ENCODE measurements at places on chromosomes 2 and 18. TPM values are rescaled to one million over a fixed set of nuclear protein-coding genes. Genes with fewer than 3 reads are reported as not detected.

Gene CTAGE1
- total RNA-seq, result not detected

DNA sequence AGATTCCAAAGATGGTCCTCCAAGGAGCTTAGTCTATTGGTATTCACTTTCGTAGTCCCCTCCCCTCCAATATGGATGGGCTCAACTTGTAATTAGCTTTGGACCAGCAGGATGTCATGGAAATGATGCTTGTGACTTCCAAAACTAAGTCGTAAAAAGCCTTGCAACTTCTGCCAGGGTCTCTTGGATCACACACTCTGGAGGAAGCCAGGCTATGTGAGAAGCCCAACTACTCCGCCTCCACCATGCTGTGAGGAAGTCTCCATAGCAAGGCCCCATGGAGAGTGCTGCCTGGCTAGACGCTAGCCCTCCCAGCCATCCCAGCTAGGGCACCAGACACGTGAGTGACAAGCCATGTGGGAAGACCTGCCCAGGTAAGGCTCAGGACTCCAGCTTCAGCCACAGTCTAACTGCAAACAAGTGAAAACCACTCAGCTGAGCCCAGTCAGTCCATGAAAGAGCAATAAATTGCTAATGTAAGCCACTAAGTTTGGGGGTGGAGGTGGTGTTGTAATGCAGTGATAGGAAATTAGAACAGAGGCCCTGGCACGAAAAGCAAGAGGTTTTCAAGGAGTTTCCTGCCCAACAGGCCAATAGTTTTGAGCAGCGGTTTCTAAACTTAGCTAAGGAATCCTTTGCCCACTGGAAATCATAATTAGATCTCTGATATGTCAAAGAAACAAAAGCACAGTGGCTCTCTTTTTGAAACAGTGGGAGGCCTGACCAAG, 77.5 kb upstream of the GLI2 start:
- DNase-seq, result no peak

Gene LOXHD1
- total RNA-seq, result not detected

Gene IL36A
- total RNA-seq, result not detected

DNA sequence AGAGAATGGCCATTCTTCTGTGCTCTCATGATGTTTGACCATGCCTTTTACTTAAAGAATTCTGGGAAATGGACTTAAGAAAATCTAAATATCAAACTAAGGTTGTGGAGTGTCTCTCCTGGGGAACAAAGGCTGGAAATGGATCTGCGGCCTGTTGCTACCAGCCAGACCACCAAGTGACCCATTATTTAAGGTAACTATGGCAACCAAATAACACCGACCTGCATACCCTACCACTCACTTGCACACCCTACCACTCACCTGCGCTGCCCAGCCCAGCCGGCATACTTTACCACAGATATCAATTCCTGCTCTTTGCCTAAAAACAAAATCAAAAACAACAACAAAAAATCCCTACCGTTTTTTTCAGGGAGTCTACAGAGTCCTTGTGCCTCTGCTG, 203.2 kb downstream of the NBAS start:
- DNase-seq, result no peak

Gene ITPRIPL1
- total RNA-seq, result not detected

DNA sequence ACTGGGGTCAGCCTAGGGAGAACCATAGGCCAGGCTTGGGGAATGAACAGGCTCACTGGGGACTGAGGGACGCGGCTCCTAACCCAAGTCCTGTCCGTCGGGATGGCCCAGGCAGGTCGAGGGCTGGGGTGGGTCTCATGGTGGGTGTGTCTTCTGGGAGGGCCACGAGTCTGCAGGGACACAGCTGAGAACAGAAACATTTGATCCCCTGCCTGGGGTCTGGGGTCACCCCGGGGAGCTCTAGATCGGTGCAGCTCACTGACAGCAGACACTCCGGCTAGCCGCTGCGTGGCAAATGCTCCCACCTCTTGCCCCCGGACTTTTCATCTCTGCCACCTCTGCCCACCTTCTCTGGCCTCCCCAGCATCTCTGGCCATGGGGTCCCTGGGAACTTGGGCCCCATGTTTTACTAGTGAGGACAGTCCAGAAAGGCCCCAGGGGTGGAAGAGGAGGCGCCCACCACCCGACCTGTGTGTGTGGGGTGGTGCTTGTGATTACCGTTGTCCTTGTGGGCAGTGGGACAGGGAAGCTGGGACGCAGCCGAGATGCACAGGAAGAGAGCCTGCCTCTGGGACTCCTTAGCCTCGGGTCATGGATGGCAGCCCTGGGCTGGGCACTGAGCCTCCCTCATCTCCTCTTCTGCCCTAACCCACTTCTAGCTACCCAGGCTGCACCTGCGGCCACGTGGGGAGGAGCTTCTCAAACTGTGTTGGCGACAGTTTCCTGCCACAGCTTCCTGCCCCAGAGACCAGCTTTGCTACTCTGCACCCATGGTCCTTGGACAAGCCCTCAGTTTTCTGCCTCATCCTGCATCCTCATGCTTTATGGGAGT, 4.9 kb downstream of the ZAP70 start:
- no peak for DNase-seq

Gene SOWAHC
- total RNA-seq, result 26.9 TPM

GRCh38 chr2:60699617-60700016, 56.5 kb upstream of the PAPOLG start:
- no peak for DNase-seq

DNA sequence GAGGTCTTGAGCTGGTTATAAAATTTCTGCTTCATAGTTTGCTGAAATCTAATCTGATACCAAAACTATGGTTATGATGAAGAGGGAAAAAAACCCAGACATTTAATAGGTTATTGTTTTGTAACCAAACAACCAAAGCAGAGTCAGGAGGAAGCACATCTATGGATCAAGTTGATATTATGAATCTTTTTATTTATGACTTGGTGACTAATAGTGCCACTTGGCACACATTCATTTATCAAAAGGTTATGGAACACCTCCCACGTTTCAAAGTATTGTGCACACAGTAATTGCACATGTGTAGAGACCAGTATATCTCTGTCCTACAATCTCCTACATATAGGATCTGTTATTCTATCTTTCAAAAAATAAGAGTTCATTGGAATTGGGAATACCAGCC, 93.0 kb downstream of the DPP4 start:
- no peak for DNase-seq

GRCh38 chr2:98140210-98140609, 53.2 kb downstream of the VWA3B start:
- DNase-seq, result no peak

GRCh38 chr18:52588931-52589330, 248.9 kb downstream of the DCC start:
- DNase-seq, result no peak

DNA sequence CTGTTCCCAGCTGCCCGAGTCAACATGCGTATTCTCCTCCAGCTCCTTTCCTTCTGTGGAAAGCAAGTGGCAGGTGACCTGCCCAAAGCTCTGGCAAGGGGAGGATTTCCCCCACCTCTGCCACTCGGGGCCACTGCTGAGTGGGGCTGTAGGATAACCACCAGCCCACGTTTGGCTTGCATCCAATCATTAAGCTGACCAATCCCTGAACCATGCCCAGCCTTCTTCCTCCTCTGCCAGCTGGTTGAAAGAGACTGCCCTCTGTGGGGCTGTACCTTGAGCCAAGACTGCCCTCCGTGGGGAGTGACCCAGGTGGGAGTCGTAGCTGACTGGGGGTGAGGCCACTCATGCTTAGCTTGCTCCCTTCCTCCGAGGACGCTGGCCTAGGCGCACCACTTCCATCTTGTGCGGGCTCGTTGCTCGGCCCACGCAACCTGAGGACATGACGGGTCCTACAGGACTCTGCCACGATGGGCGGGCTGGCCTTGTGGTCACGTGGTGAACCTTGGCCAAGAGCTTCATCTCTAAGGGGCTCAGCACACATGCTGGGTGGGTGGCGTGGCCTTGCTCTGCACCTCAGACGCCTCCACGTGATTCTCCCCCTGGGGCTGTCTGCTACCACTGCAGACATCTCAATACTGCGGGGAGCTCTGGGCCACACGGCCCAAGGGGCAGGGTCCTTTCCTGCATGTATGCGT, 112.1 kb downstream of the NDUFA10 start:
- no peak for DNase-seq

DNA sequence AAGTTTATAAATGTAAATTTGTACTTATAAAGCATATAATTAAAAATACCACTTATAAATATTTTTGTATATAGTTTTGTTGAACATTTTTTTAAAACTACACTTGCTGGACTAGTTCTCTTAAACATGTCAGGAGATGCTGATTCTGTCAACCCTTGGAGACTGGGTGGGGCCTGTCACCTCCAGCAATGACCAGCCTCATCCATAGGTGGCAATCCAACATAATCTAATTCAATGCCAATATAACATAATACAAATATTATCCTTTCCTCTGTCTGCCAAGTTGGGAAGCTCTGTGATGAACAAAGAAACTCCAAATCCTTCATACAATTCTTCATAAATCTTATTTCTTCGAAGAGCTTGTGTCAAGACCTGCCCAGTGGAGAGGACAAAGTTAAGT, 140.4 kb downstream of the RBMS1 start:
- no peak for DNase-seq

Gene AMER3
- total RNA-seq, result not detected

- DNase-seq, result no peak
Measured at GRCh38 chr2:58812771-58813344, 571.7 kb upstream of the FANCL start.

GRCh38 chr2:207513551-207514257, 16.1 kb upstream of the CREB1 start:
- DNase-seq, result no peak

DNA sequence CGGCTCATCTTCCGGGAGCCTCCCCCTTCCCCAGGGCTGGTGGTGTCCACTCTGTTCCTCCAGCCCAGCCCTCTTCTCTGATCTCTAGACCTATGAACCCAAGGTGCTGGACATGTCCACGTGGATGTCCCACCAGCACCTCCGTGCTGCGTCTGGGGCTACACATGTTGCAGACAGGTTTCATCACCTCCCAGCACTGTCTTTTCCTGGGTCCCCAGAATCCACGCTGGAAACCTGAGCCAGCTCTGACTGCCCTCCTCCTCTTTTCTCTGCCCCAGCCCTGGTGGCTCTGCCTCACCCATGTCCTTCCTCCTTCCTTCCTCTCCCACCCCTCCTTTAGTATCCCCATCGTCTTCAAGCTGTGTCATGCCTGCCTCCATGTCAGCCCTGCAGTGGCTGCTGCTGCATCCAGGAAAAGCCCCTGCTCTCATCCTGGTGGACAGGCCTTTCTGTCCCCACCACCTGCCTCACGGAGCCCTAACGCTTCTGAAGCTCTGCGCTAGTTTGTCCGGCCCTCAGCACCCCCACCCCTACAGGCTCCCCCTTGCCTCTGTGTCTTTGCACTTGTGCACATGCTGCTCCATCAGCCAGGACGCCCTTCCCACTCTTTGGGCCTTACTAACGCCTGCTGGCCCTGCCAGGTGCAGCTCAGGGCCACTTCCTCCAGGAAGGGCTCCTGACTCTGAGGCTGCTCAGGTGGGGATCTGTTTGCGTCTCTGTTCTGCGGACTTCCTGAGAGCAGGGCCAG, 105.9 kb downstream of the DYSF start:
- DNase-seq, result no peak

Gene ADD2
- total RNA-seq, result 14.8 TPM

DNA sequence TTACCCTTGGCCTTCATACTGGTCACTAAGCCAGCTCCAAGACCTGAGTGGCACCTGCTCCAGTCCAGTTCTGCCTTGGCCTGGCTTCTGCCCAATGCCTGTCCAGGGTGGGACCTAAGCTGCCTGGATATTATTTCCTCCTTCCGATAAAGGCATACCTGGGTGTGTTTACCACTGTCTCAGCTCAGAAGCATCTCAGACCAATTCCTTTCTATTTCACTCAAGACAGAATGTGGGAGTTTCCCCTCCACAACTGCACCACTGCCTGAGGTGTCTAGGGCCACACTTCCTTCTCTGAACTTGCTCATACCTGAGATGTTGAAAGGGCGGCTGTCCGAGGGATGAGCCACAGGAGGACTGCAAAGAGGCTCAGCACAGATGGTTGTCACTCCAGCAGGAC, 18.4 kb upstream of the CAB39 start:
- DNase-seq, result no peak

DNA sequence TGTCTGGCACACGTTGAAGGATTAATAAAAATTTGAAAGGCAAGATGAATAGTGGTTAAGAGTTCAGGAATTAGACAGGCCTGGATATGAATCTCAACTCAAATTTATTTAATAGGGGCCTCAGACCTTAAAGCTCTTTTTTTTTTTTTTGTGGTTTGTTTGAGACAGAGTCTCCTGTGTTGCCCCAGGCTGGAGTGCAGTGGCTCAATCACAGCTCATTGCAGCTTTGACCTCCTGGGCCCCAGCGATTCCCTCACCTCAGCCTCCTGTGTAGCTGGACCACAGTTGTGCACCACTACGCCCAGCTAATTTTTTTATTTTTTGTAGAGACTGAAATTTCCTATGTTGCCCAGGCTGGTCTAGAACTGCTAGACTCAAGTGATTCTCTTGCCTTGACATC, 3.0 kb downstream of the ZRANB3 start:
- no peak for DNase-seq

Gene STPG4
- total RNA-seq, result 0.37 TPM

Gene ST8SIA5
- not detected for total RNA-seq

- peak; percentile 6 for DNase-seq
Measured at GRCh38 chr2:18883616-18884456, 294.5 kb upstream of the NT5C1B start.

- no peak for DNase-seq
Measured at GRCh38 chr2:102278720-102279390, 32.5 kb upstream of the IL1RL1 start.

DNA sequence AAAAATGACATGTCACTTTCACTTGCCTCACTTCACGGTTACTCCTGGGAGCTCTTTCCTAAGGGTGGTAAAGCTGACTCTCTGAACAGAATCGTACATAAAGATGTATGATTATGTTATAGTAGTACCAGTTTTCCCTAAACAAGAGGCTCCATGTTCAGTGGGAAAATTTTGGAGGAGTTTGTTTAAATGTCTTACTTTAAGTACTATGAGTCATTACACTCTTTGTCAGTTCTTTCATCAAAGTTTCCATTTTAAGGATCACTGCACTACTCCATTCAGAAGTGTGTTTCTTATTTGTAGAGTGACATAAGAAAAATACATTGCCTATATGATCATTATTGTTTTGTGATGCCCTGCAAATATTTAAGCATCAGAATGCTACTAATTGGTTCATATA, 121.1 kb upstream of the FIGN start:
- DNase-seq, result peak; percentile 51

- DNase-seq, result no peak
Measured at GRCh38 chr2:72154386-72154975, 6.8 kb upstream of the CYP26B1 start.

DNA sequence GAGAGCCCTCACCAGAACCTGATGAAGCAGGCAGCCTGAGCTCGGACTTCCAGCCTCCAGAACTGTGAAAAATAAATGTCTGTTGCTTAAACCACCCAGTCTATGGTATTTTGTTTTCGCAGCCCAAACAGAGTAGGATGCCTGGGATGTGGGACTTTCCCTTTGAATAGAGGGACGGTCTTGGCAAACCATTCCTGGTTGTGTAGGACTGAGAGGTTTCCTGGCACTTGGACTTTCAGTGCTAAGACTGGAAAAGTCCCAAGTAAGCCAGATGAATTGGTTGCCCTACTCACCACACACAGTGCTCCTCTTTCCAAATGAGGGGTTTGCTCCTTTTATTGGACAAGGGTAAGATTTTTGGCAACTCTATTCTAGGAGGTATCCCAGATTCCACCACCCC, 46.8 kb upstream of the ACMSD start:
- no peak for DNase-seq

Gene KIAA2012
- not detected for total RNA-seq

GRCh38 chr2:64837925-64838641, 151.1 kb upstream of the SLC1A4 start:
- peak; percentile 79 for DNase-seq

GRCh38 chr2:200737585-200737984, 74.1 kb upstream of the BZW1 start:
- no peak for DNase-seq

Gene MARCO
- total RNA-seq, result not detected

GRCh38 chr2:31828891-31829290, 181.9 kb downstream of the MEMO1 start:
- no peak for DNase-seq

All from Caki2 (cell line).